ENCODE measurements at places on chromosomes 2 and 18.

GRCh38 chr18:58025733-58026132 lies 18.3 kb upstream of the NEDD4L start:
- no peak for DNase-seq

DNA sequence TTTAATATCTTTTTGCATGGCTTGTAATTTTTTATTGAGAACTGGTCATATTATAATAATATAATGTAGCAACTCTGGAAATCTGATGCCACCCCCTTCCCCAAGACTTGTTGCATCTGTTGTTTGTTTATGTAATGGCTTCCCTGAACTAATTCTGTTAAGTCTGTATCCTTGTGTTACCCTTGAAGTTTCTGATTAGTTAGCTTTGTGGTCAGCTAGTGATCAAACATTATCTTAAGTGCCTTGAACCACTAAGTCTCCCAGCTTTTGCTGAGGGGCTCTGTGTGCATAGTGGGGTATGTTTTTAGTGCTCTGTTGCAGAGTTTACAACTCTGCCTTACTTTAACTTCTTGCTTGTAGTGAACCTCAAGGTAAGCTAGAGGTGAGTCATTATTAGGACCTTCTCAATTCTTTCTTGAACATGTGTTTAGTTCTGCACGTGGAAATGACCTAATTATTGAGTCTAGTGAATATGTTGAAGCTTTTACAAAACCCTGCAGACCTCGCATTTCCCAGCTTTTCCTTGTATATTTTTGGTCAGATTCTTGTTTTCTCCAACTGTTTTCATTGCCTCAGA lies 24.8 kb downstream of the SMCHD1 start:
- no peak for DNase-seq

- no peak for DNase-seq
Measured at GRCh38 chr2:152449578-152449977, 114.6 kb downstream of the FMNL2 start.

- no peak for DNase-seq
Measured at GRCh38 chr2:218281449-218281848, 10.9 kb downstream of the TMBIM1 start.

- no peak for DNase-seq
Measured at GRCh38 chr2:69201259-69201658, 185.8 kb downstream of the GFPT1 start.

DNA sequence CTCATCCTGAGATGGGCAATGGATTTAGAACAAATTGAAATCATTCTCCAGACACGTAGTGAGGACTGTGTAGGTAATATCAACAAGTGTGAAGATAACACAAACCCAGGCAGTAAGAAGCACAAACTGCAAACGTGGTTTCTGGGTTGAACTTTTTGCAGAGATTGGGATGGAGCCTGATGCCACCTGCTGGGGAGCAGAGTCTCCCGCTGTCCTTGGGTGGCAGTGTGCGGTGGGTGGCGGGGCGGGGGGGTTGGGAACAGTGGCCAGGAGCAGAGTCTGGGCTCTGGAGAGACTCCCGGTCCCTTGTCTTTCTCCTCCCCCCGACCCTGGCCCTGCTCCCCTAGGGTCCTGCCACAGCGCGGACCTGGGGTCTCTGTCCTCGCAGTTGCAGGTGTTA lies 19.5 kb downstream of the TRAF3IP1 start:
- DNase-seq, result no peak

GRCh38 chr18:55592572-55592971 lies 4.6 kb upstream of the TCF4 start:
- no peak for DNase-seq

DNA sequence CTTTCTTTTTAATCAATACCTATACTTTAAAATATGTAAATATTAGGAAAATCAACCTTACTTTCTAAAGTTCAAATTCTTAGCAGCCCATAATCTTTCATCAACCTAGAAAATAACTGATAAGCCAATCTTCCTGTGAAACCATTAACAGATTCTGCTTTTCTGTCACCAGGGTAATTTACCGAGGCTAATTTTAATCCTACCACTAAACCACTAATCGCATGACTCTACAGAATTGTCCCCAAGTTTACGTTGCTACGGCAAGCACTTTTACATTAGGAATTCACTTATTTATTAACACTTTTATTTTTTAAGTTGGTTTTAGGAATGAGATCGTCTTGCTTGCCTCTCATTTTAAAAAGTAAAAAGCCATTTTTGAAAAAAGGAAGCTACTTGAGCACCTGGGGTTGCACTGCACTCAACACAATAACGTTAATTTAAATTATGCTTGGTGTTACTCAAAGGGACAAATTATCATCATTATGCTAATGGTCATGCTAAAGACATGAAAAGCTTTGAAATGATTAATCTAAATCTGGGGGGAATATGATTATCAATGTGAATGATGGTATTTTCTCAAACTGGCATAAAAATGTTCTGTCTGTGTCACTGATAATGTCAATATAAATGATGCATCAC lies 10.2 kb downstream of the ZNF516 start:
- DNase-seq, result no peak
